ENCODE measurements at places on chromosomes 4 and X.
A peak's percentile ranks its signal among the peaks of the same experiment; 100 is the strongest.

DNA sequence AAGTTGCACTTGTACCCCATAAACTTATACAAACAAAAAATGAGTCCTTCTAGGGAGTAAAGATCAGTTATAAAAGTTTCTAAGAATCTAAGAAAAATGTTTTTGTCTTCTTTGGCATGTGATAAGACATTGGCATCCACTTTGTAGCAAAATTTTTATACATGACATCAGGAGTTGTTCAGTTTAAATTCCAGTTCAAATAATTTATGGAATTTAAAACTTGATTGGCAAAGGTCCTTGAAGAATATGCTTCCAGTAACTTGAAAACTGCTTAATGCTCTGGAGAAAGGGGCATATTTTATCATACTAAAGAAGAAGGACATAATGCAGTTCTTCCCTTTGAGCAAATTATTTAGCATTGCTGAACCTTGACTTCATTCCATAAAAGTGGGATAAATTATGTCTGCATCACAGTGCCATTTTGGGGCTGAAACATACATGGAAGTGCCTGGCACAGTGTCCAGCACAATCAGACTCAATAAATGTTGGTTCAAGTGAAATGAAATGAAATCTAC, 163.3 kb upstream of the IL15 start:
- DNase-seq: no peak

DNA sequence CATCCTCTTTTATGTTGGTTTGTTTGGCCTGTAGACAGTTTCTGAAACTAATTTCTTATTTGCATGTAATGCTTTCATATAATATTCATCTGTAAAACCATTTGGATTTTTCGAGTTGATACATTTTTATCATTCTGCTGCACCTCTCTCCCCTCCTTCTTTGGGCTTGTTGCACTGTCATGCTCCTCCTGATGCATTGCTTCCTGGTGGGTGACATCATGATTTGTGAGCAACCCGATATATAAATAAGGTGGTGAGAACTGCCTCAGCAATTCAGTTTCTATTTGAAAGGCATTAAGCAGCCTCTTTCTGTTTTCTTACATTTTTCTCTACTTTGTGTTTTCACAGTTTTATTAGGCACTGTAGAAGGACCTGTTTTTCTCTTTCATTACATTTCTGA, 515.7 kb downstream of the RPA4 start:
- peak; percentile 17 for DNase-seq

DNA sequence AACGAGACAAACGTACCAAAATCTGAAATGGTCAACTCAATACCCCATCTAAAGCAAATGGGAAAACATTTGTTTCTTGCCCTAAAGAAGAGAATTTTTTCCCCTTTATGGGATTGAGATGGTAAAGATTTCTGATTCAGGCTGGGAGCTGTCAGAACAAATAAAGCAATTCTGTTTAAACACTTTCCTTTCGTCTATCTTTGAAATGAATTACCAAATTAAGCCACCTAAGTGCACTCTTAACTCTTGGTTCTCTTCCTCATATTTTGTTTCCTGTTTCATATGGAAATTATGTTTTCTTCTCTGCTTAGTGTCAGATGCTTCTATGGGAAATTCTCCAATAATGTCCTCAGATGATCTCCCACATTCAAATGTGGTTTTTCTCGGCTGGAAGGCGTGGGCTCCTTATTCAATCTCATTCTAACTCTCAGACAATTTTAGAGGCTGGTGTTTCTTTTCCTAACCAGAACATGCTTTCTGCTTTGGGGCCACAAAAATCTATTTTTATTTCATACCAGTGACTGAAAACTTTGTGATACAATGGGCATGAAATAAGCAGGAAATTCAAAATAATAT, 50.3 kb upstream of the HPF1 start:
- no peak for DNase-seq

DNA sequence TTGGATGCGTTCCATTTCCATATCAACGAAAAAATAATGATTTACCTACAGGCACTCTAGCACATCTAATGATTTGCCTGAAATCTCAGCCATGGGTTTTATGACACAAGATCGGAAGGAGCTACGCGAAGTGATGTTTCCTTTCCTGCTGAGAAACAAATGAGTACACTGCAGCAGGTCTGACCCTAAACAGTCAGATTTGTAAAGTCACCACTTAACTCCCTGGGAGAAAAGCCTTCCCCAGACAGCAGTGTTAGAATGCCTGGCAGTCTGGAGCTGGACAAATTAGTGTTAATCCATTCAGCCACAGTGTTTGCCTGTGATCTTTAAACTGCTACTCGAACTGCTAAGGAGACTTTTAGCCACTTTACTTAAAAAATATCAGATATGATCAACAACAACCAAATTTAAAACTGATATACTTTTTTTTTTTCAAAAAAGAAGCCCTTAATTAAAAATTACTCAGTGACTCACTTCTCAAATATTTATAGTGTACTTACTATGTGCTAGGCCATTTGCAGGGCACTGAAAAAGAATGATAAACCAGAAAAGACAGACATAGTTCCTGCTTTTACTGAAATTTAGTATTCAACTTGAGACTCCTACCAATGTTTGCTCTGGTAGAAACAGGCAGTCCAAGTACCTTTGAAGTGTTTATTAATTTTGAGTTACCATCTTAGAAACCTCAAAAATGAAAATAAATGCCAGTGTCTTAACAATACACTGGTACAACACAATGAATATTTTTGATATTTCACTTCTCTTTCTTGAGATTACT, 104.5 kb downstream of the SHISA3 start:
- DNase-seq: no peak

GRCh38 chr4:98618680-98619079, 39.7 kb downstream of the TSPAN5 start:
- no peak for DNase-seq

DNA sequence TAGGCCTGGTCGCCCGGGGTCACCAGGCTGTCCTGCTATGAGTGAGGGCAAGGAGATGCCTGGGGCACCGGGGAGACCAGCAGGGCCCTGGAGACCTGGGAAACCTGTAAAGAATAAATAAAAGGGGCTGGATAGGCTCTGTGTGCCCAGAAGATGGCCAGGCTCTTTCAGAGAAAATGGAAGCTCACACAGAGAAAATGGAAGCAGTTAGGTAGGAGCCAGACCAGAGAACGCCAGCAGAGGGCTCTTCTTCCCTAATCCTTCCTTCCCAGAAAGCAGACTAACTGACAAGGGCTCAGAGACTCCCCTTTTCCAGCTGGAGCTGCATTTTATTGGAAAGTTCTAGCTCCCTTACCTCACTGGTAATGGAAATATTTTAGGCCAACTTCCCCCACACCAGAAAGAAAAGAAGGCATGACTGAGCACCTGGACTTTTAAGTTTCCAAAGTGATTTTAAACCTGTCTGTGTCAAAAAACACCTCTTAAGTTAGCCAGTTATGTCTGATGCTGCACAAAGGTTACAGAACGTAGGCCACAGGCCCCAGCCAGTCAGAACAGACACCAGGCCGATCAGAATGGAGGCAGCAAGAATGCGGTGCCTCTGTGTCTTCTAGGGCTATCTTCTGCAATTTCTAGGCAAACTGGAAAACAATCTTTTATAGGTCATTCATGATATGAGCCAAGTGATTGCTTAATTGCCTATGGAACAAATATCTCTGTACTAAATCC, 74.0 kb downstream of the ATG4A start:
- DNase-seq: no peak

GRCh38 chr4:135963009-135963408, 1569.3 kb downstream of the PCDH18 start:
- DNase-seq: no peak

- DNase-seq: no peak
Measured at GRCh38 chr4:111650146-111650545, 495.1 kb upstream of the FAM241A start.

DNA sequence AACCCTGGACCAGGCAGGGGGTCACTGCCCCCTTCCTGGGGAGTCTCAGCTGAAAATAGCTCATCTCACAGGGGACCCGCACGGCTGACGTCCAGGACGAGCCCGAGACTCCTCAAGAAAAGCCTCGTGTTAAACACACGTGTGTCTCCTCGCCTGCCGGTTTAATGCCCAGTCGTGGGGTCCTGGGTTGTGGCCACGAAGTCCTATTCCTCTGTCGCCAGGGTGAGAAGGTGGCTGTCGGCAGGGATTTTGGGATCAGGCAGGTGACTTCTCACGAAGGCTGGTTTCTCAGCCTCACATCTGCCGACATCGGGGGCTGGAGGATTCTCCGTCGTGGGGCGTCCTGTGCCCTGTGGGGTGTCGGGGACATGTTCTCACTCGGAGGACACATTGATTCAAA, 44.3 kb upstream of the PPP2R3B start:
- DNase-seq: no peak
